ENCODE measurements at places on chromosomes 3 and 15.
A peak's percentile ranks its signal among the peaks of the same experiment; 100 is the strongest.

GRCh38 chr15:98807262-98807661 is 158.9 kb downstream of the IGF1R start:
- no peak for DNase-seq

GRCh38 chr3:38203690-38204089 is 38.4 kb downstream of the OXSR1 start:
- DNase-seq, result no peak

GRCh38 chr15:31591908-31592307 is 265.3 kb downstream of the KLF13 start:
- DNase-seq, result no peak

GRCh38 chr3:169264711-169265110 is 398.8 kb downstream of the MECOM start:
- no peak for DNase-seq

- DNase-seq, result no peak
These were observed 394.8 kb downstream of the FHIT start for GRCh38 chr3:60856257-60857046.

GRCh38 chr15:67564021-67564967 is 21.8 kb downstream of the MAP2K5 start:
- DNase-seq, result no peak

DNA sequence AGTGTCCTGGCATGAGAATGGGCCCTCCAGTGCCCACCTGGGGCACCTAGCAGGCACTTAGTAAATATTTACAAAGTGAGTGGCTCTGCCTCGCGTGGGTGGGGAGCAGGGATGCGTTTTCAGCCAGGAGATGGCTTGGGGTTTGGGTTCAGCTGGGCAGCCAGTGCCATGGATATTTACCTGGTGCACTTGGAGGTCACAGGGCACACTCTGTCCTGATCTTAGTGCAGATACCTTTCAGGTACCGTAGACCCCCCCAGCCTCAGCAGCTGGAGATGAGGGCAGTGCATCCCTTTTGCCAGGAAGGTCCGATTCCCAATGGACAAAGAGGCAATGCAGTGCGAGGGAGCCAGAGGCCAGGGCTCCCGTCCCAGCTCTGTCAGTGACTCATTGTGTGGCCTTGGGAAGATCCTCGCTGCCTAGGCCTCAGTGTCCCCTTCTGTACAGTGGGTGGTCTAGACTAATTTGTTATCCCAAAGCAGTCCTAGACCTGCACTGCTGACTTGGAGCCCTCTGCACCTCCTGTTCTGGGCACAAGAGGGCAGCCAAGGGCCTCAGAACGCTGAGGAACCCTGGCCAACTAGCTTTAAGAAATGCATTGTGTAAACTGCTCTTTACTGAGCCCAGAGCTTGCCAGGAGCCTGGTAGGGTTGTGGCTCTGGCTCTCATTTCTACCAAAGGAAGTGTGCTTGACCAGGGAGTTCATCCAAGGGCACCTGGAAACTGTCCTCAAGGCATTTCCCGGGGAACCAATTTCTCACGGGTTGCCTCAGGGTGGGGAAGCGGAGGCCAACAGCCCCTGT is 16.0 kb downstream of the HDAC11 start:
- DNase-seq, result peak; percentile 77

Measured in SW480 (cell line).